WTC11 (cell line): ENCODE measurements at places on chromosomes 13 and 19. TPM values are rescaled to one million over a fixed set of nuclear protein-coding genes. Genes with fewer than 3 reads are reported as not detected.

CEACAM4 gene
- total RNA-seq = not detected in 3 replicates

KASH5 gene
- 0.14 to 0.42 TPM in 2 of 3 replicates, not detected in the other for total RNA-seq

CD37 gene
- total RNA-seq = 0.27 to 1.6 TPM (median 1.2 TPM) in 3 replicates

CGB2 gene
- total RNA-seq = 1.1 to 1.2 TPM in 2 of 3 replicates, not detected in the other

MAN2B1 gene
- 69.2 to 73.4 TPM (median 72.0 TPM) in 3 replicates for total RNA-seq

SDHAF1 gene
- 19.5 to 20.8 TPM (median 20.4 TPM) in 3 replicates for total RNA-seq

ZNF492 gene
- 0.09 to 0.17 TPM (median 0.11 TPM) in 3 replicates for total RNA-seq

ZNF69 gene
- 24.5 to 28.7 TPM (median 24.6 TPM) in 3 replicates for total RNA-seq

NKPD1 gene
- total RNA-seq = 0.57 to 1.1 TPM (median 0.76 TPM) in 3 replicates

LGALS7 gene
- total RNA-seq = 2.3 TPM in 1 of 3 replicates, not detected in the others

KLK4 gene
- 0.27 to 0.82 TPM (median 0.70 TPM) in 3 replicates for total RNA-seq

FGF14 gene
- total RNA-seq = 0.18 to 0.80 TPM (median 0.28 TPM) in 3 replicates

ZNF865 gene
- total RNA-seq = 18.5 to 21.7 TPM (median 19.0 TPM) in 3 replicates

RUBCNL gene
- total RNA-seq = 1.9 to 2.1 TPM (median 1.9 TPM) in 3 replicates

JUND gene
- 121 to 137 TPM (median 133 TPM) in 3 replicates for total RNA-seq

SHISA7 gene
- 0.79 to 0.94 TPM (median 0.87 TPM) in 3 replicates for total RNA-seq

LPAR6 gene
- 3.3 to 4.2 TPM (median 3.9 TPM) in 3 replicates for total RNA-seq

PROZ gene
- not detected in 3 replicates for total RNA-seq

FAM98C gene
- 9.7 to 12.2 TPM (median 10.2 TPM) in 3 replicates for total RNA-seq

PLEKHA4 gene
- 14.8 to 17.7 TPM (median 16.8 TPM) in 3 replicates for total RNA-seq

KL gene
- 0.07 TPM in 1 of 3 replicates, not detected in the others for total RNA-seq

STOML3 gene
- not detected in 3 replicates for total RNA-seq

FCAR gene
- total RNA-seq = 0.22 to 0.39 TPM in 2 of 3 replicates, not detected in the other

IGFL1 gene
- total RNA-seq = not detected in 3 replicates

CEBPA gene
- total RNA-seq = 5.6 to 6.6 TPM (median 5.8 TPM) in 3 replicates

CABP5 gene
- not detected in 3 replicates for total RNA-seq

PTH2 gene
- 1.0 to 1.7 TPM (median 1.5 TPM) in 3 replicates for total RNA-seq

SULT2A1 gene
- total RNA-seq = 0.18 to 0.32 TPM (median 0.31 TPM) in 3 replicates

RASIP1 gene
- 4.4 to 5.4 TPM (median 5.2 TPM) in 3 replicates for total RNA-seq

SMIM44 gene
- not detected in 3 replicates for total RNA-seq

KXD1 gene
- total RNA-seq = 136 to 155 TPM (median 154 TPM) in 3 replicates

MAP2K2 gene
- 175 to 177 TPM (median 176 TPM) in 3 replicates for total RNA-seq

ZC3H13 gene
- total RNA-seq = 49.7 to 56.9 TPM (median 54.2 TPM) in 3 replicates

CPB2 gene
- total RNA-seq = 0.21 to 0.33 TPM in 2 of 3 replicates, not detected in the other

FBXO27 gene
- 18.9 to 22.7 TPM (median 20.0 TPM) in 3 replicates for total RNA-seq

CGB1 gene
- total RNA-seq = 0.87 TPM in 1 of 3 replicates, not detected in the others

SGCG gene
- not detected in 3 replicates for total RNA-seq

LMTK3 gene
- total RNA-seq = 15.9 to 19.4 TPM (median 19.1 TPM) in 3 replicates

FXYD3 gene
- total RNA-seq = 1.0 to 1.8 TPM (median 1.2 TPM) in 3 replicates

KIR2DL1 gene
- total RNA-seq = not detected in 3 replicates

TJP3 gene
- total RNA-seq = 36.2 to 44.0 TPM (median 39.7 TPM) in 3 replicates

ZNF429 gene
- 7.7 to 9.2 TPM (median 9.1 TPM) in 3 replicates for total RNA-seq

FAM83E gene
- 6.6 to 8.8 TPM (median 6.8 TPM) in 3 replicates for total RNA-seq

KLK15 gene
- total RNA-seq = not detected in 3 replicates

RPL18 gene
- 1,712 to 1,987 TPM (median 1,909 TPM) in 3 replicates for total RNA-seq

C1QTNF9 gene
- total RNA-seq = not detected in 3 replicates
